ENCODE measurements at places on chromosomes 2 and 18.

DNA sequence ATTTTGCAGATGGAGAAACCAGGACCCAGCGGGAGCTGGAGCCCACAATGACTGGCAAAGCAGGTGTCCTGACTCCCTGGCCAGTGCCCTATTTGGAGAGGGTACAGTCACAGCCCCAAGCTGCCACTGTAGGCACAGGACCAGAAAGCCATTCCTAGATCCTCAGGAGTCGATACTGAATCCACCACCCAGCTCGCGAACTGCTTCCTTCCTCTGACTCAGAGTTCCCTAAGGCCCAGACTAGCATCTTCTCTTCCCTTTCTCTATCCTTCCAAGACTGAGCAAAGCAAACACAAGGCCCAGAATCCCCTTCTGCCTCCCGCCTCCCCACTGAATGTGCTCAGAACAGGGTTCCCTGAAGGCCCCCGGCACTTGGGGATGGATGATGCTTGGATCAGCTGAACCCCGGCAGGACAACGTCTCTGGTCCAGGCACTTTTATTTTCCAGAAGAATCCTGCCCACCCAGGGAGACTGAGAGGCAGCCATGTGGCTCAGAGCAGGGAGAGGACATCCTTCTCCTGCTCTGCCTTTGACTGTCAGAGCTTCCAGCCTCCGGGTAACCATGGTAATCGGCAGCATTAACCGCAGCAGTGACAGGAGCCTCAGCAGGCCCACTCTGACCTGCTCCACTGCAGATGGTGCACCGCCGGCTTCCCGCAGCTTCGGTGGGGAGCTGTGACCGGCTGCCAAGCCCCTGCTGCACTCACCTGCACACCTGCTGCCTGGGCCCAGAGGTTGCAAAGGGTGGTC, 34.8 kb upstream of the KLHL29 start:
- no peak for DNase-seq

GRCh38 chr2:178018141-178018540, 54.4 kb downstream of the PDE11A start:
- no peak for DNase-seq

GRCh38 chr2:39381653-39382052, 55.4 kb downstream of the MAP4K3 start:
- no peak for DNase-seq

DNA sequence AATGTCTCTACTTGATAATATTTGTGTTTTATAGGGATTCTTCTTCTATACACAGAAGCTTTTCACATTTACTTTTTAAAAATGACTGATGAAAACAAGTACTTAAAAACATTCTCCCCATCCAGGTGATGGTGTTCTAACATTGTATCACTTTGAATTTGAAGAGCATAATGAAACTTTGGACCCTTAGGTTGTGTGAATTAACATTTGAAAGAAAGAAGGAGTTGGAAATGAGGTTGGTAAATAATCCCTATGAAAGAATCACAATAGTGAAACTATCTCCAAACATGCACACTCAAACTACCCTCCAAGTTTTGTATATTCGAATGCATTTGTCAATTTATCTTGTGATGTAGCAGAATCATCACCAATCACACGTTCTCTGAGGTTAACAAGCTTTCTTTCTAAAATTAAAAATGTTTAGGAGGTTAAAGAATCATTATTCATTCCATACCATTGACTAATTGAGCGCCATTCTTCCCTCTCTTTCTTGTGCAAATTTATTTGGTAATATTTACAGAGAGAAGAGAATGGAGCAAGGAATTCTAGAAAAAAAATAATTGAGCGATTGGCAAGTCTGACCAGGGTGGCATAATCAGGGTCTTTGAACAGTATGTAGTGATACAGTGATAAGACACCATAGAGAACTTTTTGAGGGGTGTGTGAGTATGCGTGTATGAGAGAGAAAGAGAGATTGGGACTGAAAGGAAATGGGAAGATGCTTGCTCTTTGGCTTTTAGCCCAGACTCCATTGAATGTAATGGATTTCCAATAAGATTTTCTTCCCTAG, 260.0 kb upstream of the NRXN1 start:
- DNase-seq = no peak

- no peak for DNase-seq
Observed at GRCh38 chr2:236538242-236538641, 31.4 kb upstream of the ACKR3 start.

GRCh38 chr2:68994864-68995263, 18.1 kb upstream of the ANTXR1 start:
- DNase-seq = no peak

DNA sequence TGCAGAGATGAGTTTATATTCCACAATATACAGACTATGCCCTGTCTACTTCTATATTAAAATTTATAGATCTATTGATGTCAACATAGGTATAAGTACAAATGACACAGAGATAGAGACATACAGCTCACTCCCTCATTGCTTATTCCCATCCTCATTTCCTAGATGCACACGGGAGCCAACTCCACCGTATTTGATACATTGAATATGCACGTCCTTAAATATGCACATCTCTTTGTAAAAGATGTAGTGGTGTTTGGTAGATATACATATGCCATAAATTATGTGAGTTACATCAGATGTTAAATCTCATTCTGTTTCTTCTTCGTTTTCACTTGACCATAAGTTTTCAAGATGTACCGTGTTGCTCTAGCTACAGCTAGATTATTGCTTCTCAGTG, 179.2 kb upstream of the RAB6C start:
- no peak for DNase-seq

DNA sequence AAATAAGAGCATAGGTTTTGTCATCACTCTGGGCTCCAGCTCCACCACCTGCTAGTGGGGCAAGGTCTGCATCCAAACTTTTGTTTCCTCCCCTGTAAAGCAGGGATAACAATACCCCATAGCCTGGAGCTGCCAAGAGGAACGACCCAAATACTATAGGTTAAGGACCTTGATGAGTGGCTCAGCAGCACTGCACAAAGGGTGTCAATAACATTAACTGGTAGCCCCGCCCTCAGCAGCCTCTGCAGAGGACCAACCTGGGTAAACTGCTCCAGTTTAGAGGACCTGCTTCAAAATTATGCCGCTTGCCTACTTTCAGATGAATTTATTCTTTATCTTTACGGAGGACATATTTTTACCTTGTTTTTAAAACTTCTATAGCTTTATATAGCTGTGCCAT, 65.8 kb upstream of the RIOK3 start:
- no peak for DNase-seq

DNA sequence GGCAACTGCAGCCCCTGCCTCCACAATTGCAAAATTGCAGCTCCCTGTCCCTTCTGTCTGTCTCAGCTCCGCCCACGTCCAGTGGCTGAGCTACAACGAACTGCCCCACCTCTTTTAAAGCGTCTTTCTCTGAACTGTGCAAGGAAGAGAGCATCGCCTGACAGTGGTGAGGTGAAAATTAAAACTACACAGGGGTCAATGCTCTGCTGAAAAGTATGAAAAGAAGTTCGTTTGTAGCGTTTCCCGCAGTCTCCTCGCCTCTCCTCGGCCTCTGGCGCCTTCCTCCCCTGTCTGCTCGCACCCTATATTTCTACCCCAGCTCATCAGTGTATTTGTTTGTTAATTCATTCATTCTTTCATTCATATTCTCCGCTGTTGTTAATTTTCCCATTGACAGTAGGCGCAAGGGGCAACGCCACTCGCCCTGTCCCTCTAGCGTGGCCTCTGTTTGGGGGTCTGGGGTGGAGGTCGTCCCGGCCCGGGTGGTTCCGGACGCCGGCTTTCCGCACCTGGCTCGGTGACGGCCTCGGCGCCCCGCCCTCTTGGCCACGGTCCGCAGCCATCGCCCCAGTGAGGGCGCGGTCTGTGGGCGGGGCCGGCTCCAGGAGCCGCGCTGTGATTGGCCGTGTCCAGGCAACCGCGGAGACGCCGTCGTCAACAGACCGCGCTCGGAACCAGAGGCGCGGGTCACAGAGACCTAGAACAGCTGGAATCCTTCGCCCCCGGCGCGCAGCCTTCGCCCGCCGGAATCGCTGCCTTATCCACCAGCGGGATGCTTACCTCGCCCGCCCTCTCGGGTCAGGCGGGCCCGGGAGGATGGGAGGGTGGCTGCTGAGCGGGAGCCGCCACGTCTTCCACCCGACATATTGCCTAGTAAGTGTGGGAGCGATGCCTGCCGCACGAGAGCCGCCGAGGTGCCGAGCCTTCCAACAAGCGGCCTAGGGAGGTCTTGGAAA, at the start of gene VWA3B:
Gene VWA3B (plus strand): TSS at position 677 of the 956 bp plus-strand sequence. CDS start 5,926 bp downstream, outside the sequence.
- DNase-seq = no peak

GRCh38 chr2:54258166-54258565, 2.1 kb upstream of the TSPYL6 start:
- no peak for DNase-seq

GRCh38 chr2:8629402-8629801, 52.5 kb upstream of the ID2 start:
- DNase-seq = no peak

GRCh38 chr2:61117534-61117933, 44.5 kb upstream of the C2orf74 start:
- DNase-seq = no peak

DNA sequence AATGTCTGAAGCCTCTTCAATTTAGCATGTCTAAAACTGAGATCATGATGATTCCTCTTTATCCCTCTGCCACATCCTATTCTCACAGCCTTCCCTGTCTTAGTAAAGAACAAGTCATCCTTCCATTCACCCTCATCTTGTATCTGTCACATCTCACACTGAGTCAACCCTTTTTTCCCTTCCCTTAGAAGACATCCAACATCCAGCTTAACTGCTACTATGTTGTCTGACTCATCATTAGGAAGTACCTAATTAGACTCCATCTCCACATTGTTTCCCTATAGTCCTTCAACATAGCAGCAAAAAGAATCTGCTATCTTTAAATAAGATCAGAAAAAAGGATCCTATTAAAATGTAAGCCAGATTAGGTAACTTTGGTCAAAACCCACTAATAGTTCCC, 85.2 kb upstream of the GRB14 start:
- DNase-seq = no peak

DNA sequence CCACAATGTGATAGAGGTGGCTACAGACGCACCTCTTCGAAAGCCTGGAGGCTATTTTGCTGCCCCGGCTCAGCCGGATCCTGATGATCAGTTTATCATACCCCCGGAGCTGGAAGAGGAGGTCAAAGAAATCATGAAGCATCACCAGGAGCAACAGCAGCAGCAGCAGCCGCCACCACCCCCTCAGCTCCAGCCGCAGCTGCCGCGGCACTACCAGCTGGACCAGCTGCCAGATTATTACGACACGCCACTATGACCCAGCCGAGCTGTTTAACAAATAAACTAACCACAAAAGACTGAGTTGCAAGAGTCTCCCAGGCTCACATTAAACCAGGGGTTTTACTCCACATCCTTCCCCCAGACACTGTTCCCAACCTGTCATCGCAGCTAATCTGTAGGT, 263.8 kb downstream of the PHLPP1 start:
- DNase-seq = no peak

GRCh38 chr2:111022633-111023032, 98.1 kb upstream of the BCL2L11 start:
- no peak for DNase-seq

- DNase-seq = peak; percentile 85
Observed at GRCh38 chr2:60992985-60993392, 24.5 kb upstream of the PEX13 start.

DNA sequence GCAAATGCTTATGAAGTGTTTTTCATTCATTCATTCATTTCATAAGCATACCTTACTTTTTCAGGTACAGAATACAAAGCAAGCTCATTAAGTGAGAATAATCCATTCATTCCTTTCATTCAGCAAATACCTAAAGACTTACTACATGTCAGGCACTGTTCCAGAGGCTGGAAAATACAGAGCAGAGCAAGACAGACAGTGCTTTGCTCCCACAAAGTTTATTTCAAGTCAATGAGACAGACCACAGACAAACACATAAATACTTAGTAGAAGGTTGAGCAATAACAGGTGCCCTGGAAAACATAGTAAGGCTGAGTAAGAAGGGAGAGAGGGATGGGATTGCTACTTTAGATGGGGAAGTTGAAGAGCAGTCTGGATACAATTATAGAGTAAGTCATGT, 309.8 kb downstream of the C1D start:
- no peak for DNase-seq

DNA sequence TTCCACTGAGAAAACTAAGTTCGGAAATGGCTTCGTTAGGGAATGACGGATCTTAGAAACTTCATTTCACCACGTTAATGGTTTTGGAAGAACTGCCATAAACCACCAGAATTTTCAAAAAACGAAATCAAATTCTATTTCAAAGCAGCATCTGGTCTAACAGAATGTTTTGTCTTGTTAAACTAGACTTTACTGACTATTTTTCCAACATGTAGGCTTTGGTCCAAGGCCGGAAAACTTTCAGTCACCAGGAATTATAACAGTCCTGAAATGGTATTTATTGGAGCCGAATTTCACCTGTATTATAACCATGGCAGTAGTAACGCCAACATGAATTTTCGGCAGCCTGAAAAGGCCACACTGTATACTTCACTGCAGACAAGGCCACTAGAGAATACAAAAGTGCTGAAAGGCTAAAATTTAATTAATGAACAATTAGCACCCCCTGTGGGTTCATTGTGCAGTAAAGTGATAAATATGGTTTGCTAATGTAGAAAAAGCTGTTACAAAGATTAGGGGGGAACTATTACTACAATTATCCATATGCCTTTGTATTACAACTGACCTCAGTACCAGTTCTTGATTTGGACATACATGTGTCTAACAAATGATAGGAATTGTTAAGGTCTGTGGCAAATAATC, 116.4 kb downstream of the ZNF521 start:
- DNase-seq = no peak

GRCh38 chr2:39424951-39425350, 12.1 kb downstream of the MAP4K3 start:
- no peak for DNase-seq

DNA sequence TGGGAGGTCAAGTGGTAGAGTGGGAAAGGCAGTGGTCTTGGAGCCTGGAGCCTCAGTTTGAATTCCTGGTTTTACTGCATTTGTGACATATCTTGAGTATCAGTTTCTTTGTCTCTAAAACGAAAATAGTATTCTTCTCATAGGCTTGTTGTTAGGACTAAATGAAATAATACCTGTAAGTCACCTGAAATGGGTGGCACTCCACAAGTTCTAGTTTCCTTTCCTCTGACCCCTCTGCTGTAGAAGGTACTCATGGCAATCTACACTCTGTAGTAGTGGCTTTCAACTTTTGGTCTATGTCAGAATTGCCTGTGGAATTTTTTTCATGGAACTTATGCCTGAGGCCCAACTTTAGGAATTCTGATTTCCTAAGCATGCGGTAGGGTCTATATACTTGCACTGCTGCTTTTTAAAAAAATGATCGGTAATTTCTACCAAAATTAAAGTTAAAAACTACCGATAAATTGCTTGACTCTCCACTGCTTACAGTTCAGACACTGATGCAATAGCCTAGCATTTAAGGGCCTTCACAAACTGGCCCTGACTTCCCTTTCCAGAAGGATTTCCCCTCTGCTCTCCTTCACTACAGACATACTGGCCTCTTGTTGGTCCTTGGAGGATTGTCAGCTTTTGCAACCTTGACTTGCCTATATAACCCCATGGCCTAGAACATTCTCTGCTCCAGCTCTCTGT, 47.2 kb downstream of the PLEK start:
- DNase-seq = no peak

- DNase-seq = no peak
Observed at GRCh38 chr2:32068-32467, 14.2 kb downstream of the FAM110C start.
